ENCODE measurements at places on chromosomes 11 and 22.

DNA sequence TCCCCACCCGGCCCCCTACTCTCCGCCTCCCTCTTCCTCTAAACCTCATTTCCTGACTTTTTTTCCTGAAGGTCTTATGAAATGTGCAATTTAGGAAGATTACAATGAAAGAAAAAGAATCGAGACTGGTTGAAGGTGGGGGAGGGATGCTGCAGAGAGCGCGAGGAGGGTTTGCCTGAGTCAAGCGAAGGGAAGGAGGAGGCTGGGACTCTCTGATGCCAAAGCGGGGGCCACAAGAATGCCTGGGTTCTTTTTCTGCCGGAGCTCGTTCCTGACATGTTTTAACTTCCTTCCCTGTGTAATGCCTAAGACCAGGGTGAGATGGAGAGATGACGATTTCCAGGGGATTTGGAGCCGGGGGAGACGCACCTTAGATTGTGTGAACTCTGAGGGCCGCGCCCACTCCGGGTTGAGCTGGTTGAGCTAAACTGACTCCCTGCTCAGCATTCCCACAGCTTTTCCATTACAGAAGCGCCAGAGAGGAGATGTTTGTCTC lies 270.5 kb upstream of the SORL1-AS1 start:
- DNase-seq: no peak

DNA sequence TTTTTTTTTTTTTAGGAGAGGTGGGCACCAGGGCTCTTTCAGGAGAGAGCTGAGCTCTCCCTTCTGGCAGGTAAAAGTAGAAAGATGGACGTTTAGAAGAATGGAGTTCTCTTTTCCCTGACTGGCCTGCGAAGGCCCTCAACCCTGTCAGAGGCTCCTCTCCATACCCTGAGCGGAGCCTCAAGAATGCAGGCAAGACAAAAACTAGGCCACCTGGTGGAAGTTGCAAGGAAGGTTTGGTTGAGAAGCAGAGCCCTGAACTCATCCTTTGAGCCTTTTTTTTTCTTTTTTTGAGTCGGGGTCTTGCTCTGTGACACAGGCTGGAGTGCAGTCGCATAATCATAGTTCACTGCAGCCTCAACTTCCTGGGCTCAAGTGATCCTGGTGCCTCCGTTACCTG lies 1.4 kb downstream of the OTOG start:
- peak; percentile 38 for DNase-seq

GRCh38 chr11:35418282-35419183 lies 825 bp downstream of the SLC1A2 start:
- no peak for DNase-seq

DNA sequence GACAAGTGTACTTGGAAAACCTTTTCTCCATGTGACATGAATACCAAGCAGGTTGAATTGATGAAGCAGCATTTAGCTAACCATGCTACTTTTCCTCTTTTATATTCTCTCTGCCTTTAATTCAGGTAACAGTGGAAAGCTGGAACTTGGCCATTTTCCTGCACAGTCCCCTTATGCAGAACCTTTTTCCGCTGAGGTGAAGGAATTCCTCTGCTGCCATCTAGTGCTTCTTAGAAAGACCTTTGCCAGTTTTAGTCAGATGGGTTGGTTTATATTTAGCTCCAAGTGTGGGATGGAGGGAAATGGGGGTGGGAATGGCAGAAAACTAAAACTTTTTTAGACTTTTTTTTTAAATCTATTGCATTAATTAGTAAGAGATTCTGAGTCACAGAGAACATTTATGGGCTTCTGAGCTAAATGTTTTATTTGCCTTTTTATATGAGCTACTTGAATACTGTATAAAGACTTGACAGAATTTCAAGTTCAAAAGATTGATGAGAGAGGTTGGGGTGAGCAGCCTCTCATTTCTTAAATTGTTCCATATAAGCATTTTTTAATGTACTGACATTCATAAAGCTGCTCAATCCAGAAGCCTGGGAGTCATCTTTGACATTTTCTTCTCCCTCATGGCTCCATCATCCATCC lies 153.9 kb upstream of the ZC3H12C start:
- peak; percentile 41 for DNase-seq

DNA sequence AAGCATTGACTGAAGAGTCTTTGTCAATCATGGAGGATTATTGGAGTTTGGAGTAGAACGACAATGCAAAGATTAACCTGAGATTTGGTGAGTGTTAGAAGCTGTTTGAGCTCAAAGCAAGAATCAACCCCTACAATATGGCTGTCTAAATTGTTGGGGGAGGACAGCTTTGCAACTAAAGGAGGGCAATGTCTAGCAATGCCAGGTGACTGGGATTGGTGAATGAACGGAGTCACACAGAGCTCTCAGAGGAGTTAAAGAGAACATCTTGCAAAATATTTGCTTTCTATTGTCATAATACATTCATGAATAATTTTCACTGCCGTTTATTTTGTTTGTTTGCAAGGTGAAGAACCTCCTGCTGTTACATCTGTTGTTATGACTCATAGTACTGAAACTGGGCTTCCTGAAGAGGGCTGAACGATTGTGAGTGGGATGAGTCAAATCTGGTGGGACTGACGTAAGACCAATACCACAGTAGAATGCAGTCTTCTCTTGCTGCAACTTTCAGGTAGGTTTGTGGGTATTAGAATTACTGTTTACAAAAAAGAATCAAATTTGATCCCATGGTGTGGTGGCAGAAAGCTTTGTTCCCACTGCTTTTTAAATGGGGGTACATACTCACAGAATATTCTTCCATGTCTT lies 281.9 kb downstream of the CADM1 start:
- no peak for DNase-seq

DNA sequence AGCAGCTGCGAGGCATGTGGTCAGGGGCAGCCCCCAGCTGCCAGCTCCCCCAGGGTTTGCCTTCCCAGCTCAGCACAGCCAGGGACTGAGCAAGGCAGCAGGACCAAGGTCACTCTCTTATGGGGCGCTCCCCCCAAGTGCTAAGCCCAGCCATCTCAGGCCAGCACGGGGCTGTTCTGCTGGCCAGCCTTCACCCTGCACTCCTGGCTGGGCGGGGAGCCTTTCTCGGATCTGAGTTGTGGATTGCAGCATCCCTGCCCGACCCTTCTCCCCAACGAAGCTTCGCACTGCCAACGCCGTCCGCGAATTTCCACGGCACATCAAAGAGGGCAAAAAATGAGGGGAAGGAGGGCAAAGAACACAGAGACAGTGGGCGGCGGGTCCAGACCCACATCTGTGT lies 42.5 kb upstream of the GAL start:
- no peak for DNase-seq
